Aorta (tissue), 5 donors: ENCODE measurements at places on chromosomes 1 and 21. TPM values are rescaled to one million over a fixed set of nuclear protein-coding genes. Genes with fewer than 3 reads are reported as not detected.

Gene COL11A1
- 0.29 TPM for total RNA-seq

Gene TMEM269
- total RNA-seq, result not detected

DNA sequence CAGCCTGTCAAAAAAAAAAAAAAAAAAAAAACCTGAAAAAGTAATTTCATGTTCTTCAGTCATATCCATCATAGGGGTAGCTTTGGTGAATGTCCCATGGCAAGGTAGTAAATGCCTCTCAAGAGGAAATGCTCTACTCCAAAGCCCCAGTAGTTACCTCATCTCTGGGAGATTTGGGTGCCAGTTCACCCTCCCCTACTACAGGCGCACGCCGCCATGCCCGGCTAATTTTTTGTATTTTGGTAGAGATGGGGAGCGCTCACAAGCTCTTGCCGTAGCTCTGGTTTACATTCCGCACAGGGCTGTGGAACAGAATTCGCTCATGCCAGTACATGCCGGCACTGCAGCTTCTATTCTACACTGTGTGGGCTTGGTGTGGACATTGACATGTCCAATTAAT is 13.7 kb downstream of the PIK3CD start:
- DNase-seq, result no peak

Gene TEX38
- total RNA-seq, result not detected

DNA sequence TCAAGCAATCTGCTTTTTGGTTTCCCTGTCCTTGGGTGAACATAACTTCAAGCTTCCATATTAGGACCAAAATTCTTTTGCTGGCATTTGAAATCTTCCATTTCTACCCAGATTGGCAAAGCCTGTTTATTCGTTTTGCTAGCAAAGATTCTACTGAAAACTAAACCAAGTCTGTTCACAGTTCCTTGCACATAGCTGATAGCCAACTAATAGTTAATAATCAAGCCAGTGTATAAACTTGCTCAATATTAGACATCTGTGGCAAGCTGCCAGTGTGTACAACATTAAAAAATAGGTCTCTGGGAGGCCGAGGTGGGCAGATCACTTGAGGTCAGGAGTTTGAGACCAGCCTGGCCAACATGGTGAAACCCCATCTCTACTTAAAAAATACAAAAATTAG is 6.3 kb downstream of the APP start:
- no peak for DNase-seq

Gene CFHR2
- not detected for total RNA-seq

DNA sequence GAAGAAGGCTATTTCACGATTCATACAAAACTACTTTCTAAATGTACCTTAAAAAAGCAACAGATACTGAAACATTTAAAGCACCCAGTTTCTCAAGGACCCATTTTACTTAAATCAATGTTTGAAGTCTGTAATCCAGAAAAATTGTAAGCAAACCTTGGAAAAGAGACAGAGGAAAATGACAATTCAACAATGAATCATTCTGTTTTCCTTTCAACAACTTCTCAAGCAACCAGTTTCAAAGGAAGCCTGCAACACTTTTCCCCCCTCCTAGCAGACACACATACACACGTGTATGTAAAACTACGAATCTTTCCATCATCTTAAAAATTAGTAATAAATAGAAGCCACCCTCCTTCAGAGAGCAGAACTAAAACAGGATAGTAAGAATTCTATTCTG is 1.2 kb downstream of the RERE start:
- no peak for DNase-seq

Gene LY9
- total RNA-seq, result 0.71 TPM

- no peak for DNase-seq
Measured at GRCh38 chr1:20632386-20632785, 872 bp upstream of the PINK1 start.

- DNase-seq, result no peak
Measured at GRCh38 chr1:9654051-9654833, 2.7 kb downstream of the PIK3CD start.

GRCh38 chr1:166182281-166182680 is 15.5 kb upstream of the FAM78B start:
- no peak for DNase-seq

DNA sequence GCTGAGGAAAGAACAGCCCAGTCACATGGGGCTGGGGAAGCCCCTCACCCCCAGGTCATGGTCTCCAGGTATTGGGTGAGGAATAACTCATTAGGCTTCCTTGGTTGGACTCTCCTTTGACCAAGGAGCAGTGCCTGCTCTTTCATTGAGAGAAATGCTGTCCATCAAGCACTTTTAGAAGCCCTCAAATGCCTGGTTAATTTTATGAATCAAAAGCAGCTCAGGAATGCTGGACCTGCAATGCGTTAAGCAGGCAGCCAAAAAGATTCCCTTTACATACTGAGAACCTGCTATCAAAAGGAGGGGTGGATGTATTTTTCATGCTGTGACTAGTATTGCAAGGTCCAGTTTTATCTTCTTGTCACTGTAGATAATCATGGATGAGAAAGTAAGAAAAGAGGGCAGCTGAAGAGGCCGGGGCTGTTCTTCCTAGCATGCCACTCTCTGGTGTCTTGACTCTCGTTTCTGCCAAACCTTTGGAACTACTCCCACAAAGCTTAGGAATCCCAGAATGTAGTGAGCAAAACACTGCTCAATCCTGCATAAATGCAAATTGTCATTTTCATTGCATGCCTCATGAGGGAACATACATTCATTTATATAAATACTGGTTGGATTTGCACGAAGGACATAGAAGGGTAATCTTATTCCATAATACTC is 2.1 kb upstream of the CD58 start:
- no peak for DNase-seq

DNA sequence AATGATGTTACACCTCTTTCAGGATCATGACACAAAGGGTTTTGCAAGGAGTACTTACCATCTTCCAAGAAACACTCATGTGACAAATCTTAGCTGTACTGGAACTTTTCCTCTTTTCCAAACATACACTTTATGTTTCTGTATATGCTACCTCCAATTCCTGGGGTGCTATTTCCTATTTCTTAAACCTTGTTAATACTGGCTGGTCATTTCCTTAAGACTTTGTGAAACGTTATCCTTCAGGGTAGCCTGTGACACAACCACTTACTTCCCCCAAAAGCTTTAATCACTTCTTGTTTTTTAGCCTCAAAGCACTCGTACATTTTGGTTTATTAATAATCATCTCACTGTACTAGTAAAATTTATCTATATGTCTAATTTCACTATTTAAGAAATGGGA is 39.4 kb downstream of the OR10Z1 start:
- no peak for DNase-seq

DNA sequence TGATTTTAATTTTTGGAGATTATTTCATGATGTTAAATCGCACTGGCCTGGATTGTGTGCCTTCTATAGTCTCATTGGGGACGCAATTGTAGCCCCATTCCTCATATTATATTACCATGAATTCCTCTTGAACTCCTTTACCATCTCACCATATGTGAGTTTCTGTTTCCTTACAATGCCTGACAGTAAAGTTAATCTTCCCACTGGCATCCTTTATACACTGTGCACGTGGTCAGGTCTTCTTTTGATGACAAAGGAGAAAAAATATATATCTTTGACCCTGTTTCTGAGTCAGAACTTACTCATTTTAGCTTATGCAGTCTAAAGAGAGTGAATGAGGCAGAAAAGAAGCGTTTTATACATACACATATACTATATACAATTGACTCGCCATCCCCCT is 774 bp upstream of the ABL2 start:
- DNase-seq, result no peak

GRCh38 chr1:115225993-115226685 is 111.9 kb downstream of the NGF start:
- DNase-seq, result no peak

Gene TARDBP
- 124 TPM for total RNA-seq

GRCh38 chr1:3910857-3911845 is 11.1 kb upstream of the C1orf174 start:
- no peak for DNase-seq

Gene FCRL1
- total RNA-seq, result 0.19 TPM

Gene VWA1
- 86.5 TPM for total RNA-seq

- DNase-seq, result no peak
Measured at GRCh38 chr1:240831922-240832321, 220.0 kb upstream of the GREM2 start.

DNA sequence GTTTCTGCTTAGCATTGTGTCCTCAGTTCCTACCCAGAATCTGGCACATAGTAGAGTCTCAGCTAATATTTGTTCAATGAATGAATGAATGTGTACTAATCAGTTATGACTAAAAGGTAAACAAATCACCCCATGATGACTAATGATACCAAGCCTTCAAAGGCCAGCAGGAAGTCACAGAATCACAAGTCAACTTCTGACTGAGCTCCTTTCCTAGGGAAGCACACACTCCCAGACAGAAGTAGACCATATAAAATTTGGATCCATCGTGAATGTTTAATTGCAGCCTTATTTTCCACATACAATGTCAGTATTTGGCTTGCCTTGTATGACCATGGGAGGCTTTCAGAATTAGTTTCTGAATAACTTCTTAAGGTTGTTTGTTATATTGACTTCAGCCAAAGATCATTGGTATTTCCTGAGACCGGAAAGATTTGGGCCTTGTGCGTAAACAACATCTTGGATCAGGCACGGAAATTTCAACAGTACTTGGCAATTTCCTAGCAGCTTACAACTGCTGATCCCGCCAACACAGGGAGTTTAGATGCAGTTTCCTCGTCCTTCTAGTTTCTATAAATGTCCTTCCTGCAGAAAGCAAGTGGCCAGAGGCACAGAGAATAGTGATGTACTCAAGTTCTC is 185.9 kb upstream of the ATP1B1 start:
- DNase-seq, result no peak

Gene CRYAA
- not detected for total RNA-seq

DNA sequence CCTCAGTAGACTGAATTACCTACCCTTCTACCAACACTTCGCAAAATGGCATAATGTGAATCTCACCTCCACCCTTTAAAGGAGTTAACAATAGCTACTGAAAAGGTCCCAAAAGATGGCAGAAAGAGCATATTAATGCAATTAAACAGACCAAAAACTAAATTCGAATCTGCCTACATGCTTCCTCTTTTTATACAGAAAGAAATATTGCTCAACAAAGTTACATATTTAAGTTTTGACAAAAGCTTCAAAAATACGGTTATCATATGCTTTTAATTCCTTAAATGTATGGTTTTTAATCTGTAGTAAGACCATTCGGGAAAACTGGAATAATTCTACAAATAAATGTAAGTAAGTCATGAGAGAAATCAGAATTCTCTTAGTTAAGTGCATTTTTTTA is 2.2 kb downstream of the APP start:
- DNase-seq, result no peak

Gene CCDC24
- 2.6 TPM for total RNA-seq

DNA sequence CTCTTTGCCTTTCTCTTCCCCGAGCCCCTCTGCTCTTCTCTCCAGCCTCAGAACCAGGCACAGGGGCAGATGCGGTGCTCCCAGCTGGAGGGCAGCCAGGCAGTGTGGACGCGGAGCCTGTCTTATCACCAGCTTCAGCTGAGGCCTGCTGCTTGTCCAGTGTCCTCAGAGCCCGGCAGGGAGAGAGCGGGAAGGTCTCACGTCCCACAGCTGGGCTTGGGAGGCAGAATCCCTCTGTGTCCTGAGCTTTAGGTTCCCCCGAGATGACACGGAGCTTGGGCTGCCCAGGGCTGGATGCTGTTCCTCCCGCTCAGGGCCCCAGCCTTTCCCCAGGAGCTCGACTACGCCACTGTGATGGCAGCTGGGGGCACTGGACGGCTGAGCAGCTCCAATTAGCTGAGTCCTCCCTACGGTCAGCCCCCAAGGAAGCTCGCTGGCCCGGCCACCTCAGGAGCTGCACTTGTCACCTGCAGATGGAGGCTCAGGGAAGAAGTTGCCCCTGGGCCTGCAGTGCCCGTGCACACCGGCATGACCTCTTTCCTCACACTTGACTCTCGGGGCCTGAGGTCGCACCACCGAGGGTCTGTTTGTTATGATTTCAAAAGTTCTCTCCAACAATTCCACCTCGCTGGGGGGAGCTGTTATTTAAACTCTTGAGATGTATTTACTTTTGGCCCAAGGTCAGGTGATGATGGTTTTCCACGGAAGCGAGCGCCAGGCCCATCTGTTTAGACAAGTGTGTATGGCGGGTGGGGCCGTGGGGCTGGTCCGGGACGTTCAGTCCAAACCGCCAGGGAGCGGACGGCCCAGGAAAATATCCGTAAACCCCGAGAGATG is 127.3 kb downstream of the SIK1 start:
- peak; percentile 37 for DNase-seq

DNA sequence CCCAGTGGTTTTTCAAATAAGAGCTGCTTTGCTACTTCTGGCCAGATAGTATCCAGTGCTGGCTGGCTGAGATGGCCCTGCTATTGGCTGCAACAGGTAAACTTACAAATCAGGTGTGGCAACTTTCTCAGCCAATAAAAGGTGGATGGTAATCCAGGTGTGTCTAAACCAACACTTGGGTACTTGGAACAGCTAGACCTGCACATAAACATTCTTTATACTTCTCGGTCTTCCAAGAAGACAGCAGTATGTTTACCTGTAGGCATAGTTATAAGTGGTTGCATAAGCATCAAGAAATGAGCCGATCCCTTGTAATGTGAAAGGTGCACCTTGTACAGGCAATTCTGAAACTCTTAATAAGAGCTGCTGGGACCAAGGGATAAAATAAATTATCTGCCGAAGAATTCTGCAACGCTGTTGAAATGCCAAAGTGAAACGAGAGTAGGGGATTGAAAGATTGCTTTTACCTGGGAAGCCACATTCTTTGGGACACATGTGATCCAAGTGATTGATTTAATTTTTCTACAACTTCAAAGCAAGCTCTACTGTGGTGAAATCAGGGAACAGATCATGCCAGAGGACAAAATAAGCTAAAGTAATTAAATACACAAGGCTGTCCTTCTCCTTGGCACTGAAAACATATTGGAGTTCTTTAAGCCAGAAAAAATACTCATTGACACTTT is at the start of gene CLDN8:
Gene CLDN8, minus strand, starts transcription at position 57 of the 683 bp plus-strand sequence. CDS start 172 bp downstream, outside the sequence.
- DNase-seq, result no peak

Gene RGL1
- total RNA-seq, result 24.0 TPM

DNA sequence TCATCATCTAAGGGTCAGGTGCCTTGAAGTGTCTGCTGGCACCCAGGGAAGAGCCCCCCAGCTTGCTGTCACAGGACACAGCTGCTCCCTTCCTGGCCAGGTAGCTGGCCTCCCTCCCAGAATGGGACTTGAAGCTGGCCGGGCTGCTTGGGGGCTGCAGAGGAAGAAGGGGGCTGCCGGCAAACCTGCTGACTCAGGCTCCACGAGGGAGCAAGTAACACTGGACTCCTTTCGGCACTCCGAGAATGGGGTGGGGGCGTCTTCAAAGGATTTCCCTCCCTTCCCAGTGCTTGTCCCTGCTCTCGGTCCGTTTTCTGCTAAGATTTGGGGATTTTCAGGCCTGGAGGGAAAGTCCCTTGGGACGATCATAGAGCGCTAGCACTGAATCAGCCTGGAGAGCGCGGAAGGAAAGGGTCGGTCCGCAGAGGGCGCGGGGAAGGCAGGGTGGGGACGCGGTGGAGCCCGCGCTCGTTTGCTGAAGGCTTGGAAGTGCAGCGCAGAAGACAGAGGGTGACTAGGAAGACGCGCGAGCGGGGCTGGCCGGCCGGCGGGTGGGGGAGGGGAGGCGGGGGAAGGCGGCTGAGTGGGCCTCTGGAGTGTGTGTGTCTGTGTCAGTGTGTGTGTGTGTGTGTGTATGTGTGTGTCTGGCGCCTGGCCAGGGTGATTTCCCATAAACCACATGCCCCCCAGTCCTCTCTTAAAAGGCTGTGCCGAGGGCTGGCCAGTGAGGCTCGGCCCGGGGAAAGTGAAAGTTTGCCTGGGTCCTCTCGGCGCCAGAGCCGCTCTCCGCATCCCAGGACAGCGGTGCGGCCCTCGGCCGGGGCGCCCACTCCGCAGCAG is at the start of gene CSF1:
Gene CSF1, plus strand, starts transcription at position 727 of the 840 bp plus-strand sequence. CDS start 175 bp downstream, outside the sequence.
- DNase-seq, result peak; percentile 91

GRCh38 chr1:94055459-94056122 is 65.4 kb downstream of the ABCA4 start:
- DNase-seq, result no peak

Gene SYF2
- 46.1 TPM for total RNA-seq

- no peak for DNase-seq
Measured at GRCh38 chr21:44574457-44575306, 1.2 kb downstream of the KRTAP10-4 start.
